Stimulated activated CD4-positive, alpha-beta T cell treated with anti-CD3 and anti-CD28 coated beads, Interleukin-2, amount 100 ng/mL, for 48 hours (primary cell): ENCODE measurements at places on chromosomes 5 and 9.

GRCh38 chr5:170606941-170607340 lies 103.1 kb downstream of the KCNIP1 start:
- no peak for DNase-seq

DNA sequence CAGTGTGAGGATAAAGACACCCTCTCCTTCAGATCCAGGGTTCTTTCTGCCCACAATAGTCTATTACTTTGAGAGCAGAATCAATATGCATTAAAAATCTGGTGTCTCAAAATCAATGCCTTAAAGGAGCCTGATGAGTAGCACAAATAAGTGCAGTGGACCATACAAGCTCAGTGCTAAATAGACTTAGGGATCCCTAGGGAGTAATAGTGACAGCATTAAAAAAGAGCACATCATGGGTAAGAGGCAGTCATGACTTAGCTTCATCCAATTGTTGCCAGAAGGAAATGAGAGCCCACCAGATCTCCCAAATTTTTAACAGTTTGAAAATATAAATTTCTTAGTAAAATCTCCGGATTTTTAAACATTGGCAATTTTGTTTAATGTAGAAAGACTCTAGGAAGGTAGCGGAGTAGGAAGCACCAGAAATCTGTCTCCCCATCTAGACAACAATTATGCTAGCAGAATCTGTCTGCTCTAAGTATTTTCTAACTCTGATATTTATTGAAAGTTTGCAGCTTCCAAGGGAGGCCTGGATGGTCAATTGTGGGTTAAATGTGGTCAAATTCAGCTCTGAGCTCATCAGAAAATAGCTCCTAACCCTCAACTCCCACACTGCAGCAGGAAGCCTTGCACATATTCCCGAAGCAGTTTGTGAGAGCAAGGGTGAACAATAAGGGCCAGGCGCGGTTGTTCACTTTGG lies 443.9 kb downstream of the TLE1 start:
- no peak for DNase-seq

DNA sequence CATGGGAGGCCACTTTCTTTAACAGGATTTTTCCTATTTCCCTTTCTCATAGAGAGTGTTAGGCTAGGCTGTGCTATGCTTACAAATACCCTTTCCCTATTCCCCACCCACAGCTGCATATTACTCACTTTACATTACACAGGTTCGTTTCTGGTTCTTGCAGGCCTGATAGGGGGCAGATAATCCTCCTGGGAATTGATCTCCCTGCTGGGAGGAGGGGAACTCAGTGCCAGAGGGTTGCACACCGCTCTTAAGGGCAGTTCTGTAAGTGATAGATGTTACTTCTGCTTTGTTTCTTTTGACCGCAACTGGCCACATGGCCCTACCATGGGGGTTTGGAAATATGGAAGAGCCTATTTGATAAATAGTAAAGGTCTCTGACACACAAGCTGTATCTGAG lies 54.0 kb upstream of the NTRK2 start:
- DNase-seq: no peak

GRCh38 chr9:115207003-115207836 lies 89.3 kb upstream of the TNC start:
- no peak for DNase-seq

- DNase-seq: no peak
Observed at GRCh38 chr9:115204904-115205453, 87.0 kb upstream of the TNC start.

GRCh38 chr5:107889387-107889786 lies 218.7 kb upstream of the EFNA5 start:
- DNase-seq: no peak

DNA sequence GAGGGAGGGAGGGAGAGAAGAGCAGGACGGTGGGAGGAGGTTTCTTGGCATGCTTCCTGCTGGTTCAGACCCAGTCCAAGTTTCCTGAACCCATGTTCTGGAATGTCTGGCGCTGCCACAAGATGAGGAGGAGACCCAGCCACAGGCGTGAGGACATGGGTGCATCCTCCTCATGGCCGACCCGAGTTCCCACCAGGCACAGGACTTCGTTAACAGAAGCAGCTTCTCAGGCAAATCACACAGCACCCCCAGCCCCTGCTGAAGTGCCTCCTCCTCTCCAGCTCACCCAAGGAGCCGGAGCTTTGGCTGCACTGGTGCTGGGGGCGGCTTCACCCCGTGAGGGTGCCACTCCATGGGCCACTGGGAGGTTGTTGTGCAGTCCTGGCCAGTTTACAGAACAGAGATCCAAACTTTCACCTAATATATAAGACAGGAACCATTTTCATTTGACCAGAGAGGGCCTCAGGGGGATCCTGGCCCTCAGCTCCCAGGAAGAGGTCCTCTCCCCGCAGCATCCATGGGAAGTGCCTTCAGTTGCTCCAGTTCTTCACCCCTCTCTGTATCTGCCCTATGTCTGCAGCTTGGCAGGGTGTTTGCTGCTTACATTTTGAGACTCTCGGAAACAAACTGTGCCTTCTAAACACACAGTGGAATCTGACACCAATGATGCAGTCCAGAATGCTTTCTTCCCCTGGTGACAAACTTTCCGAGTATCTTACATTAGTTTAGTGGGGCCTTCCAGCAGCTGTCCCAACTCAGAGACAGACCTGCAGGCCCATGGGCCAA lies 10.2 kb upstream of the NKD2 start:
- no peak for DNase-seq

DNA sequence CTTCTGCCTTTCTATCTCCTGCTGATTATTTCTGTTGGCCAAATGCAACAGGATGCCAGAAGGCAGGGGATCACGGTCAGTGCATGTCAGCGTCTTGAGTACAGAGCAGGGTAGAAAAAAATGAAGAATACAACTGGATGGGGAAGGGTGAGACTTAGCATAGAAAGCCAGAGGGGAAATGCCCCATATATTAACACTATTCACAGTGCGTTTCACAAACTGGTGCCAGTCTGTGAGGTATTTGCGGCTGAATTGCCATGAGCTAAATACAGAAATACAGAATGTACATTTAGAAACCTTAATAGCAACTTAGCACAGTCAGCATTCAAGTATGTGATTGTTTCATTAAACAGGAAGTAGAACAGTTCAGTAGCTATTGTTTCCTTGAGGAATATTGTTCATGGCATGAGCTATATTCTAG lies 31.0 kb upstream of the SLC1A3 start:
- no peak for DNase-seq

GRCh38 chr9:116365056-116365471 lies 211.5 kb downstream of the PAPPA start:
- DNase-seq: no peak

- no peak for DNase-seq
Observed at GRCh38 chr5:89125372-89125771, 242.4 kb upstream of the MEF2C start.

DNA sequence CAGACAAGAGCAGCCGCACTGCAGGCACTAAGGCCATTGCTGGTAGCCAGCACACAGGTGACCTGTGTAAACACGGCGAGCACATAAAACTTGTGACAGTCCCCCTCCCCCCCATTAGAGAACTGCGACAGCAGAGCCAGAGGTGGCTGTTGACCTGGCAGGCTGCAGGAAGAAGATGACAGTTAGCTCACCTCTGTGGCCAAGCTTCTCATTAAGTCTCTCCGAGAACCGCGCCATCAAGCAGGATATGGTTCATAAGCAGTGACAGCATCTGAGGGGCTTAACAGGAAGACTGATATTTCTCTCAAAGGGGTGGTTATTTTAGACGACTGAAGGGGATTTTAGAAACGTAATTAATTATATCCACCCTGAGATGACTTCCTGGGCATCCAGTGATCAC lies 5.2 kb downstream of the SURF4 start:
- no peak for DNase-seq

DNA sequence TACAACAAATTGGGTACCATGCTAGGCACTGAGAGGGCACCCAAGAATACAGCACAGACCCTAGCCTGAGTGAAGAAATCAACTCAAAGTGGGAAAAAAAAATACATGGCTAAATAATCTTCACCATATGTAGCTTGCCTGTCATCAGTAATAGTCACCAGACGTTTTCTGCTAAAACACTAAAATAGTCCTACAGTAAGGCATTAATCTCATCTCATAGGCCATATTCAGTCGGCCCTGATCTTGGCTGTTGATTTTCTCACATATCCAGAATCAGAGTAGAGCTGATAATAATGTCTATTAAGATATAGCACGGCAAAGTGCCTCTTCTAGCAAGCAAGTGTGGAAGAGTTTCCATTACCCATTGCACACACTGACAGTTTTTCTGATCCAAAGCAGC lies 322.1 kb upstream of the SLC30A5 start:
- no peak for DNase-seq

DNA sequence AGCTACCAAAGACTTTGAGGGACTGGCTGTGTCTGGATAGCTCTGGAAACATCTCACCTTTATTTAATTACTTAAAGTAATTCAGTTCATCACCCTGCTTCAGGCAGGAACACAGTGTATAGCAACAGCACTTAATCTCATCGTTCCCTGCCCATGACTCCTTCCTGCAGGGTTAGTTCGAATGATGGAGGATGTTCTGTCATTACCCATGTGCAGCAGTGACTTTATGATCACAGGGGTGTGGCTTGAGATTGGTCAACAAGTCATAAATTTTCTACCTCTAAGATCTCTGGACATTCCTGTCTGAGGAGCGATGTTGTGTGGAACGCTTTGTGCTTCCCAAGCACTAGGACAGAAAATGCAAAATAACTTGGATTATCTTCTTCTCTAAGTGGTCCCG lies 37.1 kb upstream of the PRUNE2 start:
- DNase-seq: no peak

GRCh38 chr5:96973532-96974401 lies 37.9 kb downstream of the LNPEP start:
- DNase-seq: no peak

- no peak for DNase-seq
Observed at GRCh38 chr9:3863111-3863528, 337.3 kb upstream of the RFX3 start.

GRCh38 chr5:23024470-23024869 lies 171.3 kb upstream of the CDH12 start:
- no peak for DNase-seq

DNA sequence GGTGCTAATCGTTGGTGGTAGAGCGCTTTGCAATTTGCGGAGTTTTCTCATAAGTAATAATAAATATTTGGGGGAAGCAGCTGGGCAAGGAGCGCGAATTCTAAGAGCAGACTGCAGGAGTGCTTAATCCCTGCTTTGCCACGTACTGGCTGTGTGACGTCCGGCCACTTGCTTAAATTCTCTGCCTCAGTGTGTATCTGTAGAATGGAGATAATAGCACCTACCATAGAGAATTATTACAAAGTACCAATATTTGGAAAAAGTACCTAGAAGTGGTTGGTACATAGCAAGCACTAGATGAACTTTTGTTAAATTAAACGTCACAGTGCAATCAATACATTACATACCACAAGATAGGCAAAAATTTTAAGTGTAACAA lies 598 bp upstream of the TMED7 start:
- DNase-seq: no peak

- no peak for DNase-seq
Observed at GRCh38 chr9:28134446-28134976, 561.2 kb upstream of the C9orf72 start.

- no peak for DNase-seq
Observed at GRCh38 chr5:119943148-119943547, 313.8 kb downstream of the FAM170A start.

DNA sequence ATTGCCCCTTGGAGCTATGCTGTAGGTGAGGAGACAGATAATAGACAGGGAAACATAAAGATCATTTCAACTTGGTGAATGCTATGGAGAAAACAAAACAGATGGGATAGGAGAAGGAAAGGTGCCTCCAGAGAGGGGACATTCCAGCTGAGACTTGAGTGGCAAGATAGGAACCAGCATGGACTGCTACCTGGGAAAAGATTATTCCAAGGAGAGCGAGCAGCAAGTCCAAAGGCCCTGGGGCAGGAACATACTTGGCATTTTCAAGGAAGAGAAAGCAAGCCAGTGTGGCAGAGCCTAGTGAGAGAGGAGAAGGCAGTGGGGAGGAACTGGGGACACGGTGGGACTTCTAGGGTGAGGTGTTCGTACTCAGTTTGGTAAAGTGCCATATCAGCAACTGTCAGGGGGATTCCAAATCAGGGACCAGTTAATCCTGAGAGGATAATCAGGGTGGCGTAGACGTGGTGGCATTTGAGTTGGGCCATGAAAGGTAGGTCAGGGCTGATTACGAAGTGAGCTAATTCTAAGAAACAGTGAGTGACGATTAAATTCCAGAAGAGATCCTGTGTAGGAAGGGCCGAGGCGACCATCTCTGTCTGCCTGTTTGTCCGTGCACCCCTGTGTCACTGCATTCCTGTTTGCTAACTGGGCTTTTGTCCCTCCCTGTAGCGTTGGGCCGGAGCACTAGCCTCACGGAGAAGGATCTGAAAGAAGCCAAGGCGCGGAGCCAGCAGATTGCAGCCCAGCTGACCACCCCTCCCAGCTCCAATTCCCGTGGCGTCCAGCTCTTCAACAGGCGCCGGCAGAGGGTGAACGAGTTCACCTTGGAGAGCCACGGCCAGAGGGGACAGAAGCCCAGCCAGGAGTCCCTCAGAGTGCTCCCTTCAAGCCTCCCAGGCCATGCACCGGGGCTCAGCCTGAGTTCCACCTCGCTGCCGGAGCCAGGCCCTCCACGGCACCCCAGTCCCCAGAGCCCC lies 7.1 kb downstream of the SYNPO start:
- DNase-seq: no peak

DNA sequence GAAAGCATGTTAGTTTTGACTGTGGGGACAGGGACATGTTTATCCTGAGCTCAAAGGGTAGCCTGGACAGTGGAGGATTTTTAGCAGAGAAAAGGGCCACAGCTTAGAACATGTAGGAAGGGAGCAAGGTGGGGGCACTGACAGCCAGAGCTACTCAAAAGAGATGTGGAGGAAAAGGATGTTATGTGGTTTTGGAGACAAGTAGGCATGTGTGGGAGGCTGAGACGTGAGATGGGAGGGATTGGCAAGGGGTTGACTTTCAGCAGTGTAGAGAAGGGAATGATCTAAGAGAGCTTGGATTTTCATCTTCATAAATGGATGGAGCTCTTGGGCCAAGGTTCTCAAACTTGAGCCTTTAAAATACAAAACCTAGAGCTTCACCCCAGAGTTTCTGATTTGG lies 24.0 kb downstream of the SYK start:
- DNase-seq: no peak

- DNase-seq: no peak
Observed at GRCh38 chr5:178332210-178332641, 99.6 kb upstream of the PHYKPL start.

- no peak for DNase-seq
Observed at GRCh38 chr5:5497152-5497788, 74.8 kb downstream of the ICE1 start.

- no peak for DNase-seq
Observed at GRCh38 chr5:78504704-78505677, 143.6 kb downstream of the LHFPL2 start.

- DNase-seq: no peak
Observed at GRCh38 chr9:36664806-36665205, 92.1 kb downstream of the MELK start.
